ENCODE measurements at places on chromosomes 3 and 15.

DNA sequence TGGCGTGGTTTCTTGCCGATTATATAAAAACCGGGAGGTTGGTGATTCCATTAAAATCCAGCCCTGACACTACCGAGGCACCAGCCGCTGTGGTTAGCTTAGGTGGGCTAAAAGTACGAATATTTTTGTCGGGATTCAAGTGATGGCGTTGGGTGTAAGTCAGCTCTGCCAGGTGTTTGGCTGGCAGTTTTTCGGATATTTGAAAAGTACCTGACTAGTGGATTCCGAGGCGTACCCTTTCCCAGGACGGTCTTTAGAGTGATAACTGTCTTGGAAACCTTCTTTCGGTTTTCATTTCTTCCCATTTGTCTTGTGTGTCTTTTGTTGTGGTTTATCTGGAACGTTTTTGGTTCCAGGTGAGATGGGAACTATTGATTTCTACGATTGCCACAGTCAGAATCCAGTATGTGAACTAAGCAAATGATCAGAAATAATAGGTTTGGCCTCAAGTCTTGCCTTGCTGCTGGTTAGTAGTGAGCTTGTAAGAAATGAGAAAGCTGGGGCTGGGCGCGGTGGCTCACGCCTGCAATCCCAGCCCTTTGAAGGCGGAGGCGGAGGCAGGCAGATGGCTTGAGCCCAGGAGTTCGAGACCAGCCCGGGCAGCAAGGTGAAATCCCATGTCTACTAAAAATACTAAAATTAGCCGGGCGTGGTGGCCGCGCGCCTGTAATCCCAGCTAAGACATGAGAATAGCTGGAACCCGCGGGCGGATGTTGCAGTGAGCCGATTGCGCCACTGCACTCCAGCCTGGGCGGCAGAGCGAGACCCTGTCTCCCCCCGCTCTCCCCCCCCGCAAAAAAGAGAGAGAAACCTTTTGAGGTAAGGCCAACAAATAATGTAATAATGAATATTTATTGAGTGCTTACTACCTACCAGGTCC lies 1.4 kb downstream of the FYTTD1 start:
- no peak for DNase-seq
- H3K4me1 ChIP-seq, result peaks cover 13% of the 10 kb centered on the region
- no peaks in the 10 kb centered on the region for H3K36me3 ChIP-seq
- peak overlapping the region; percentile 80 for H3K27ac ChIP-seq
- peak overlapping the region; percentile 54 for H3K4me3 ChIP-seq

DNA sequence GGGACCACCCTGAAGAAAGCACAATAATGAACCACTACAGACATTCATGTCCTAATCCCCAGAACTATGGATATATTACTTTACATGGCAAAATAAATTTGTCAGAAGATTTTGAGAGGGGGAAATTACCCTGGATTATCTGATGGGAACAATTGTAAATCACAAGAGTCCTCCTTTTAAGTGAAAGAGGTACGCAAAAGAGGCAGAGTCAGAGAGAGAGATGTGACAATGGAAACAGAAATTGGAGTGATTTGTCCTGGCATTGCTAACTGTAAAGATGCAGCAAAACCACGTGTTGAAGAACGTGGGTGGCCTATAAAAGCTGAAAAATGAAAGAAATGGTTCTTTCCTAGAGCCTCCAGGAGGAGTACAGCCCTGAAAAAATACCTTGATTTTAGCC lies 1121.4 kb upstream of the ALCAM start:
- H3K4me3 ChIP-seq, result no peak overlapping the region
- no peak for DNase-seq
- H3K4me1 ChIP-seq, result peaks cover 6% of the 10 kb centered on the region
- H3K27me3 ChIP-seq, result no peaks in the 10 kb centered on the region

DNA sequence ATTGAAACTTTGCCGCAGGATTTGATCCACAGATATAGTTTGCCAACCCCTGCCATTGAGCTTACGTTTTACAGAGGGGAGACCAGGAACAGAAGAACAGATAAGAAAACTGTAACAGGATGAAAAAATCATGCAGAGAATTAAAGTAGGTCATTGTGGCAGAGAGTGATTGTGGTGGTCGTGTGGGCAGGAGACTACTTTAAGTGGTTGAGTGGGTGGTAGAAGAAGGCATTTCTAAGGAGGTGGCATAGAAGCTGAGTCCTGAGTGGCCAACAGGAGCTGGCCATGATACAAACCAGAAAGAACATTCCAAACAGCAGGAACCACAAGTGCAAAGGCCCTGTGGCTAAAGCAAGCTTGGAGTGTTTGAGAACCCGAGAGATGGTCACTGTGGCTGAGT lies 34.5 kb downstream of the COLQ start:
- DNase-seq, result no peak
- H3K4me3 ChIP-seq, result no peak overlapping the region
- no peak overlapping the region for H3K27ac ChIP-seq
- H3K4me1 ChIP-seq, result no peaks in the 10 kb centered on the region
- H3K36me3 ChIP-seq, result no peaks in the 10 kb centered on the region
- H3K27me3 ChIP-seq, result no peaks in the 10 kb centered on the region

DNA sequence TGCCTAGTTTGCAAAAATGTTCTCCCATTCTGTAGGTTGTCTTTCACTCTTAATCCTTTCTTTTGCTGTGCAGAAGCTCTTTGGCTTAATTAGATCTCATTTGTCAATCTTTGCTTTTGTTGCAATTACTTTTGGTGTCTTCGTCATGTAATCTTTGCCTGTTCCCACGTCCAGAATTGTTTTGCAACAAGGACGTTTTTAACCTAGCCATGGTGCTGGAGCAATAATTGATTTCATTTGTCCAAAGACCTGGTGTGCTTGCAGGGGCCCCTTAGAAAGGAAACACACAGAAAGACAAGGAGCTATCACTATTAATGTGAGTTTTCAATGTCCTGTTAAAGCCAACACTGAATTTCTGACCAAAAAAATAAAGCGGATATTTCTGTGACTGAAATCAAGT lies 89.1 kb upstream of the GALNT15 start:
- no peak overlapping the region for H3K4me3 ChIP-seq
- no peaks in the 10 kb centered on the region for H3K36me3 ChIP-seq
- H3K4me1 ChIP-seq, result peaks cover 12% of the 10 kb centered on the region
- H3K27ac ChIP-seq, result no peak overlapping the region
- H3K27me3 ChIP-seq, result no peaks in the 10 kb centered on the region

DNA sequence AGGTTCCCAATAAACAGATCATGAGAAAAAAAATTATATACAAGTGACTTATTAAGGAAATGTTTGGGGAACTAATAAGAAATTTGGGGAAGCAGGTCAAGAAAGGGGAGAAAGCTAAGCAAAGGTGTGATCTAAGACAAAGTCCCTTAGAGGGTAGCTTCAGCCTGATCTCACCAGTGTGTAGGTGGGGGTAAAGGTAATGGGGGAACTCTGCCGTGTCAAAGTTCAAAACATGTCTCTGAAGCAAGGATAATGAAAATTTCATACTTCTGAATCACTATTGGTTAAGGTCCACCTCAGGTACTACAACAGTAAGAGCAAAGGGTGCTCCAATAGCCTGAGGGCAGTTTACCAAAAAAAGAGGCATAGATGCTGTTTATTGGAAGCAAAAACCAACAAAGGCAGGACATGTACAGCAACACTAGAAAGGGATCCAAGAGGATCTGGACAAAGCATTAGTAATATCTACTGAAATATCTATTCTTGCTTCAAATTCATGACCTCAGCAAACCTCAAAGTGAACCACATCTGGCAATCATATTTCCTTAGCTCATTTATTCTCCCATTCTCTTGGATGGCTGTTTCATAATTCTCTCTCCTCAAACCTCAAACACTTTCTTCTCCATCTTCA lies 6.9 kb downstream of the ACAD11 start:
- no peaks in the 10 kb centered on the region for H3K27me3 ChIP-seq
- no peak overlapping the region for H3K27ac ChIP-seq
- no peaks in the 10 kb centered on the region for H3K36me3 ChIP-seq
- no peak for DNase-seq
- H3K4me3 ChIP-seq, result no peak overlapping the region

- DNase-seq, result no peak
- no peak overlapping the region for H3K27ac ChIP-seq
- H3K4me3 ChIP-seq, result no peak overlapping the region
- no peaks in the 10 kb centered on the region for H3K36me3 ChIP-seq
- no peaks in the 10 kb centered on the region for H3K4me1 ChIP-seq
These were observed 27.4 kb upstream of the PLXND1 start for GRCh38 chr3:129633751-129634481.

DNA sequence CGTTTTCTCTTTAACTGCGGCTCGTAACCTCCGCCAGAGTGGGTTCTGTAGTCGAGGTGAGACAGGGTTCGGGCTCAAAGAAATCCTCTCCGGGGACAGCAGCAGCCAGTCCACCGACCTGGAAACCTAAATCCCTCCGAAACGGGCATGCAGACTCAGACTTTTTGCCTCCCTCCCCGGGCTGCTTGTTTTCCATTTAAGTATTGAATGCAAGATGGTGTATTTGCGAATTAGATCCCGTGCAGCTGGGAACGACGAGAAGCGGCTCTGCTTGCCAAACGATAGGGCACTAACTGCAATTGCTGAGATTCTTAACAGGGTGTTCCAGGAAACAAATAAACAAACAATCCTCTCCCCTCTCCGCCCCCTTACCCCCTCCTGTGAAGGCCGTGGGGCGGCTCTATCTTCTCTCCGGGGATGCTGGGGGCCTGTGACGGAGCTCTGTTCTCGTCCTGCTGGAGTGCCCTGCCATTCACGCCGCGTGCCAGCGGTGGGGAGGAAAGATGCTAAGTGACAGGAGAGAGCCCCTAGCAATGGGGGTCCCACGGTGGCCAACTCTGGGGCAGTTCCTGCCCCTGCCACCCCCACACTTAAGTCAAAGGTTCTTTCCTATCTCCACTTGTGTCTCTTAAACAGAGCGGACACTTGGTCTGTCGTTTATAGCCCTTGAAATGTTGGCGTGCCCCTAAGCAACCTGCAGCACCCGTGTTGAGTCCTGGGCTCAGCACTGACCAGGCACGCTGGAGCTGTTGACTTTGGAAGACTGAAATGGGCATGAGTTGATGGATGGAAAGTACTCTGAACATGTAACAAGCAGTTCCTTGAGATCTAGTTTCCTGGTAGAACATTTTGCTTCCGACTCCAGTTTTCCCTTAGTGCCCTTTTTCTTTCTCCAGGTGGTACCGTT lies 1.3 kb upstream of the ETV5 start:
- H3K4me3 ChIP-seq, result peak overlapping the region; percentile 38
- DNase-seq, result no peak
- H3K4me1 ChIP-seq, result peaks cover 16% of the 10 kb centered on the region
- no peaks in the 10 kb centered on the region for H3K27me3 ChIP-seq
- H3K36me3 ChIP-seq, result peaks cover 3% of the 10 kb centered on the region
- H3K27ac ChIP-seq, result peak overlapping the region; percentile 76

DNA sequence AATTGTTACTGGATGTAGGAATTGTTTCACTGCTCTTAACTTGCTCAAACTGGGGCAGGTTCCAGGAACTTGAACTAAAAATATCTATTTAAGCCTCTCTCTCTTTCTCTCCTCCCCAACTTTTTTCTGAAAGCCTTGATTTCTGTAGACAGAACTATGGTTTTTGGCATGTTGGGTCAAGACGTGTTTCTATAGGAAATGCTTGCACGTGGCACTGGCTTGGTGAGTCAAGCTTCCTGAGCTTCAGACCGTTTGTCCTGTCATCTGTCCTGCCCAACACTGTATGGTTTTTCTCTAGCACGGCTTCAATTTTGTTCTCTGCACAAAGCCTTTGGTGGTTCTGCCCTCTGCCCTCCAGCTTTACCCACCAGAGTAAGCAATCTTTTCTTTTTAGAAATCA lies 13.5 kb downstream of the EAF1 start:
- H3K27ac ChIP-seq, result peak overlapping the region; percentile 62
- H3K4me3 ChIP-seq, result no peak overlapping the region
- H3K36me3 ChIP-seq, result peaks cover 64% of the 10 kb centered on the region
- H3K4me1 ChIP-seq, result peaks cover 21% of the 10 kb centered on the region
- H3K27me3 ChIP-seq, result no peaks in the 10 kb centered on the region

DNA sequence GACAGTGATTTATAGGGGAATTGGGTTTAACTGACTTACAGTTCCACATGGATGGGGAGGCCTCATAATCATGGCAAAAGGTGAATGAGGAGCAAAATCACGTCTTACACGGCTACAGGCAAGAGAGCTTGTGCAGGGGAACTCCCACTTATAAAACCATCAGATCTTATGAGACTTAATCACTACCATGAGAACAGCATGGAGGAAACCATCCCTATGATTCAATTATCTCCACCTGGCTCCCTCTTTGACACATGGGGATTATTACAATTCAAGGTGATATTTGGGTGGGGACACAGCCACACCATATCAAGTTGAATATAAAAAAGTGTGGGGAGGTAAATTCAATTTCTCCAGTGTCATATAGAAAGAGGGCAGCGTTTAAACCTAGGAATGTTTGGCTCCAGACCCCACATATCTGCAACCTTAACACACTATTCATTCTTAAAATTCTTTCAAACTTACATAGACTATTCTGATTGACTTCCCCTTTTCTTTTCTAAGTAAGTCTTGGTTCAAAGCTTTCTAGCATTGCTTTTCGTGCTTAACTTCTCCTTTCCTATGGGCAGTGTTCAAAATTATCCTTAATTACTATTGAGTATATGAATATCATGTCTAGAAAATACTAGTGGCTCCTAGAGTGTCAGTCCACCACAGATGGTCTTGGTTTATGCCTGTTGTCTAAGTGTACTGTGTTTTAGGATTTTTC lies 446.7 kb upstream of the GBE1 start:
- no peak overlapping the region for H3K4me3 ChIP-seq
- H3K27me3 ChIP-seq, result no peaks in the 10 kb centered on the region
- no peaks in the 10 kb centered on the region for H3K4me1 ChIP-seq
- no peak overlapping the region for H3K27ac ChIP-seq

DNA sequence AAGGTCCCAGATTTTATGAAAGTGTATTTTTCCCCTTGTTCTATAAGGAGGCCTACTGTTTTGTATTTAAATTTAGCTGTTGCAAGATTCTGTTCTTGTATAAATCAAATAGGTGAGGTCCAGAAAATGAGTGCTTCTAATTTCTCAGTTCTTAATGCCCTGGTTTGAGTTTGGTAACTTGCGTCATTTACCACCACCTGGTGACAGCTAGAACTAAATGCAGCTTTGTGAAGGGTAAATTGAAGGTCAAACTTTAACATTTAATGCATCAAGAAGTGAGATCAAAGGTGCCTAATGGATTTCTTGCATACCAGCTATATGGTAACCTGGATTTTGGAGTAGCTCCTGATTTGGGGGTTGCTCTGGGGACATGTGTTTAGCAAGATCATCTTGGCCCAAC lies 50.7 kb upstream of the POLR2M start:
- peaks cover 5% of the 10 kb centered on the region for H3K4me1 ChIP-seq
- H3K27ac ChIP-seq, result no peak overlapping the region
- H3K27me3 ChIP-seq, result no peaks in the 10 kb centered on the region
- DNase-seq, result no peak
- no peak overlapping the region for H3K4me3 ChIP-seq
- H3K36me3 ChIP-seq, result no peaks in the 10 kb centered on the region

GRCh38 chr3:81732642-81733041 lies 28.8 kb downstream of the GBE1 start:
- DNase-seq, result no peak
- H3K36me3 ChIP-seq, result no peaks in the 10 kb centered on the region
- H3K27me3 ChIP-seq, result no peaks in the 10 kb centered on the region
- no peak overlapping the region for H3K27ac ChIP-seq
- no peak overlapping the region for H3K4me3 ChIP-seq
- peaks cover 47% of the 10 kb centered on the region for H3K4me1 ChIP-seq
